ACHN (cell line): ENCODE measurements at places on chromosomes 7 and 10.

- no peak for DNase-seq
Observed at GRCh38 chr7:133115596-133115995, 33.7 kb upstream of the CHCHD3 start.

DNA sequence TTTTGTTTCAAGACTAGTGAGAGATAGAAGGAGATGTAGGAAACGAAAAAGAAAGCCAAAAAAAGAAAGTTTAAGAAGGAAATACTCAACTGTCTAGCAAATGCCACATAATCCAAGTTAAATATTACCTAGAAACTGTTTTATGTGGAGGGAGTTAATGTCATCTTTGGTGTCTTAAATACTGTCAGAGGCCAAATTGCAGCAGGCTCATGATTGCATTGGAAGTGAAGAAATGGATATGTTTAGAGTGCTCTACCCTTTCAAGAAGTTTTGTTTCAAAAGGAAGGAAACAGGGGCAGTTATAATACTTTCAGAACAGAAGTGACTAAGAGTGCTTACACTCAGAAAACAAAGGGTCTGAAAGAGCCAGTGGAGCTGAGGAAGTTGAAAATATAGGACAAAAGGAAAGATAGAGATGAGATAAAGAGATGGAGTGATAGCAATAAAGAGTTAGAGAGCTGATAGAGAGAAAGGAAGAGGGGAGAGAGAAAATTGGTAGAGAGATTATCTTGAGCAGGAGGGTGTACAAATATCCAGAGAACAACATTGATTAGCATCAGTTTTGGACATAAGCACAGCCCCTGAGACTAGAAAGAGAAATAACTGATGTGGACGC is 28.0 kb upstream of the GNAI1 start:
- DNase-seq = peak; percentile 11

DNA sequence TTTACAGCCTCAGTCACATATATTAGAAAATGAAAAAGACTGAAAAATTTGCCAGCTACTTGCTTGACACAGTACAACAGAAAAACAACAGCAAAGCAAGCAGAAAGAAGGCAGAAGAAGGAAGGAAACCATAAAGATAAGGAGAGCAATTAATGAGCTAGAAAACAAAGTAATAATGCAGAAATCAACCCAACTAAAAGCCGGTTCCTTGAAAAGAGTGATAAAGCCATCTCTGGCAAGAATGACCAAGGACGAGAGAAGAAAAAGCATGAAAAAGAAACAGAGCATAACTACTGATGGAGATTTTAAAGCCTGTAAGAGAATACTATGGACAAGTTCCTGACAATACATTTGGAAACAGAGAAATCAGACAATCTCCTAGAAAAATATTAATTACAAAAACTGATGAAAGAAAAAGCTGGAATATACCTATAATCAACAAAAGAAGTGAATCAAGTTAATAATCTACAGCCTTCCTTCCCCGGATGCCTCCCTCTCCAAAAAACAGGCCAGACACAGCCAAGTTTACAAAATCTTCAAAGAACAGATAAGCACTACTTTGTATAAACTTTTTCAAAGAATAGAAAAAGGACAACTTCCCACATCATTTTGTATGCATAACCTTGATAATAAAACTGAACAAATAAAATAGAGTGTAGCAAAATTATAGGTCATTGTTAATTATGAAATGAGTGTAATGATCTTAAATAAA is 204.0 kb downstream of the BAMBI start:
- no peak for DNase-seq

- DNase-seq = no peak
Observed at GRCh38 chr7:44761207-44762161, 12.8 kb downstream of the ZMIZ2 start.

DNA sequence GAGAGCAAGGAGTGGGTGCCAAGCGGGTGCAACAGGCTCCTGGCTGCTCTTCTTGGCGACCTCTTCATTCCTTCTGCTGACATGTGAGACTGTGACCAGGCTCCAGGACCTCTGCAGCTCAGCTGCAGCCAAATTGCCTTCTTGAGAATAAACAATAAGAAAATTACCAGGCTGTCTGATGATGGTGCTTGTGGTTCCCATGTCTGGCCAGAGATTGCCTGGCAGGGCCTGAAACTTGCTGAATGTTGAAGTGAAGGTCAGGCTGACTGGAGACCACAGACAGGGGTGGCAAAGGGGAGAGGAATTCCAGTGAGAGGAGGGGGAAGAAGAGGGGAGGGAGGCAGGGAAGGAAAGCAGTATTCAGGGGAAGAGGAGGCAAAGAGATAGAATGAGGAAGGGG is 497.4 kb upstream of the PODXL start:
- no peak for DNase-seq

GRCh38 chr10:49172061-49172776 is 16.0 kb downstream of the TMEM273 start:
- no peak for DNase-seq

- DNase-seq = peak; percentile 54
Observed at GRCh38 chr10:101693651-101693977, 1.4 kb downstream of the FBXW4 start.

GRCh38 chr10:17841050-17841449 is 31.9 kb downstream of the MRC1 start:
- DNase-seq = no peak

DNA sequence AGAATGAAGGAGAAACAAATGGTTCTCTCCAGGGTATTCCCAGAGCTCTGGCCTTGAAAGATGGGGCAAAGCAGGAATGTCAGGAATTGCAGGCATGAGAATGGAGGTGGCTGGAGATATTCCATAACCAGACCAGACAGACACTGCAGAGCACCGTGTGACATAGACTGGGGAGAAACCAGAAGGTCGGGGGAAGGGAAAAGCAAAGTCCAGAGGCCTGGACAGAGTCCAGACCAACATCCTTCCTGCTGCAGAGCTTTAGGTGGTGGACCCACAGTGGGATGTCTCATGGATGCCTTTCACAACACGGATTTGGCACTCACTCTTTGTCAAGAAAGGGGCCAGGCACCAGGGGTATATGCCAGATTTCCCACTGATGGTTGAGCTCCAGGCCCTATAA is 177.2 kb upstream of the INHBA start:
- DNase-seq = peak; percentile 75

DNA sequence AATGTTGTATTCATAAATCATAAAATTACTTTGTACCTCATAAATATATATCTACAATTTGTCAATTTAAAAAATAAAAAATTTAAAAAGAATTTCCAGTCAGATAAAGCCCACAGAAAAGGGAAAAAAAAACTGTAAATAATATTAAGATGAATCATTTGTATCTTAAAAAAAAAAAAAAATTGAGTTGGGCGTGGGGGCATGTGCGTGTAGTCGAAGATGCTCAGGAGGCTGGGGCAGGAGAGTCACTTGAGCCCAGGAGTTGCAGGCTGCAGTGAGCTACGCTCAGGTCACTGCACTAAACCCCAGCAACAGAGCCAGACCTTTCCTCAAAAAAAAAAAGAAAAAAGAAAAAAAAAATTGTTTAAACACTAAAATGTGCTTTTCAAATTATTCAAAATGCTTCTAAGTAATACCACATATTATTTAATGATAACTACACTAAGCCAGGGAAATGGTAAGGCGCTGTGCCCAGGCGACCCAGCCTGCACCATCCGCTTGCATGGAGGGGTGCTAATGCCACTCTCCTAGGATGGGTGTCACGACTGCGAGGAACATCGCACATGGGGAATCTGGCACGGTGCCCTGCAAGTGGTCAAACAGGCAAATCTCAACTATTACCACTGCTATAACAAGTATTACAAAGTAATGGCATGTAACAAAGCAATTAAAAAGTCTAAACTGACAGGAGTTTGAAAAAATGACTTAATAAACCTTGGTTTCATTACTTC is 15.4 kb downstream of the GLUD1 start:
- DNase-seq = no peak
